ENCODE measurements at places on chromosomes 1 and 21. TPM values are rescaled to one million over a fixed set of nuclear protein-coding genes. Genes with fewer than 3 reads are reported as not detected.
A peak's percentile ranks its signal among the peaks of the same experiment; 100 is the strongest.

Gene OVAAL
- not detected for polyA plus RNA-seq

GRCh38 chr1:201085902-201086735 is 26.1 kb downstream of the CACNA1S start:
- no peak overlapping the region for H3K27ac ChIP-seq
- no peaks in the 10 kb centered on the region for H3K36me3 ChIP-seq
- no peak for DNase-seq
- no peak overlapping the region for H3K4me3 ChIP-seq
- no peaks in the 10 kb centered on the region for H3K4me1 ChIP-seq
- no peaks in the 10 kb centered on the region for H3K27me3 ChIP-seq

Gene USH2A
- not detected for polyA plus RNA-seq

Gene CYP4X1
- not detected for polyA plus RNA-seq

- peaks cover under 1% of the 10 kb centered on the region for H3K4me1 ChIP-seq
- H3K27ac ChIP-seq, result no peak overlapping the region
- DNase-seq, result no peak
- no peaks in the 10 kb centered on the region for H3K27me3 ChIP-seq
- H3K4me3 ChIP-seq, result no peak overlapping the region
Observed at GRCh38 chr1:180519846-180520245, 17.5 kb upstream of the ACBD6 start.

DNA sequence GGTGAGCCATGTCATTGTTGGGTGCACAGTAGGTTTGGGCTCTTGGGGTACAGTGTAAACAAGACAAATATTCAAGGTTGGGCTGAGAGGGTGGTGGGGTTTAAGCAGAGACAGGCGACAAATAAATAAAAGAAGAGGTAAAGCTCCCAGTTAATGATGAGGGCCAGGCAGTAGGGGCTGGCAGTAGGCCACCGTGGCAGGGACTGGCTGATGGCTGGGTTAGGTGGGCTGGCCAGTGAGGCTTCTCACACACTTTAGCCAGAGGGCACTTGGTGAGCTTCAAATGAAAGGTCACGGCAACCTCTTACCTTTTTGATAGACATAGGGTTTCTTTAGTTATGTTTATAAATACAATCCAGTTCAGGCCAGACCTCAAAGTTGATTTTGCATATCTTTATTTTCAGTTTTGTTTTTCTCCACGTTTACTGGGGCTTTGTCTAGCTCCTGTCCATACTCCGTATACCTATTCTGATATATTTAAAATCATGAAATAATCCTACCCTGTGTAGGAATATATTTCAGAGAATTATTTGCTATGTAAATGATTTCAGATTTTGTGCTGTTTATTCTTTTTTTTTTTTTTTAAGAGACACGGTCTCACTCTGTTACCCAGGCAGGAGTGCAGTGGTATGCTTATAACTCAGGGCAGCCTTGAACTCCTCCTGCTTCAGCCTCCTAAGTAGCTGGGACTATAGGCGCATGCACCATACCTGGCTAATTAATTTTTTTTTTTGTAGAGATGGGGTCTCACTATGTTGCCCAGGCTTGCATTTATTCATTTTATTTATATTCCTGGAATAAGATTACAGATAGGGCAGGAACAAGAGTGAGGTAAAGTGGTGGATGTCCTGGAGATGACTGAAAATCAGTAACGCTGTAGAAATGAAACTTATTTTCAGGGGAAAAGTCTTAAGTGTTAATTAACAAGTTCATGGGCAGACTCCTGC is 122.7 kb downstream of the RYR2 start:
- no peaks in the 10 kb centered on the region for H3K36me3 ChIP-seq
- no peak overlapping the region for H3K4me3 ChIP-seq
- DNase-seq, result no peak
- no peaks in the 10 kb centered on the region for H3K27me3 ChIP-seq
- no peak overlapping the region for H3K27ac ChIP-seq
- no peaks in the 10 kb centered on the region for H3K4me1 ChIP-seq

Gene IGFN1
- polyA plus RNA-seq, result not detected

Gene SYT14
- not detected for polyA plus RNA-seq

DNA sequence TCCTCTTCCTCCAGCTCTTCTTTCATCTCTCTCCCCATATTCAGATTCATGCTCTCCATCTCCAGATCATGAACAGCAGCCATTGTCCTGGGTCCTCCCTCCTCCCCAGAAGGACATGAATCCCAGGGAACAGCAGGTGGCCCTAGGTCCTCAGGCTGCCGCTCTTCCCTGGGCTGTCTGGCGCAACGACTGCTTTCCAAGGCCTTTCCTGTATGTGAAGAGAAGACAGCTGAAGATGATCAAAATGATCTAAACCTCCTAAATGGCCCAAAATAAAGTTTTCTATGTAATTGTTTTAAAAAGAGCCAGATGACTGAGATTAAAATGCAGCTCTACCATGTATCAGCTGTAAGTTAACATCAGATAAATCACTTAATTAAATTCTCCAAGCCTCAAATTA is 22.5 kb downstream of the RHBDL2 start:
- no peaks in the 10 kb centered on the region for H3K4me1 ChIP-seq
- no peaks in the 10 kb centered on the region for H3K36me3 ChIP-seq
- no peak overlapping the region for H3K4me3 ChIP-seq
- no peak for DNase-seq
- no peaks in the 10 kb centered on the region for H3K27me3 ChIP-seq

Gene AQP10
- polyA plus RNA-seq, result not detected

Gene ATP1A1
- 58.9 TPM for polyA plus RNA-seq

DNA sequence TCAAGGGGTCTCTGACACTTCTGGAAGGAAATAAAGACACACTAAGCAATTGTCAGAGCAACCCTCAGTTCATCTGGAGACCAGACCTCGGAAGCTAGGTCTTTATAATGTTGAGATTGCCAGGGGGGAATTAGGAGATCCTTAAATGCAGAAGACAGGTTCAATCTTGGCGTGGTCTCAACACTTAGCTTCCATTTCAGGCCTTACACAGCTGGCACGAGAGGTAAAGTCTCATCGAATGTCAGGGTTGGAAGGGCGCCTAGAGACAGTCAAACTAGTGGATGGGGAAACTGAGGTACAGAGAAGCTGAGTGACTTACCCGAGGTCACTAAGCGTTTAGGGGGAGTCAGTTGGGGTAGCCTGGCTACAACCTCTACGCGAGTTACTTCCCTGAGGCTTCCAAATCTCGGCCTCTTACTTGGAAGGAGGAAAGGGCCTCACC is 562 bp upstream of the EPB41 start:
- H3K4me1 ChIP-seq, result peaks cover 19% of the 10 kb centered on the region
- H3K36me3 ChIP-seq, result no peaks in the 10 kb centered on the region
- no peaks in the 10 kb centered on the region for H3K27me3 ChIP-seq
- peak overlapping the region; percentile 86 for H3K4me3 ChIP-seq

Gene S100A7
- not detected for polyA plus RNA-seq

- no peak for DNase-seq
- no peak overlapping the region for H3K27ac ChIP-seq
- no peaks in the 10 kb centered on the region for H3K4me1 ChIP-seq
- no peaks in the 10 kb centered on the region for H3K36me3 ChIP-seq
- H3K4me3 ChIP-seq, result no peak overlapping the region
Observed at GRCh38 chr1:33271666-33272505, 15.6 kb downstream of the ZNF362 start.

DNA sequence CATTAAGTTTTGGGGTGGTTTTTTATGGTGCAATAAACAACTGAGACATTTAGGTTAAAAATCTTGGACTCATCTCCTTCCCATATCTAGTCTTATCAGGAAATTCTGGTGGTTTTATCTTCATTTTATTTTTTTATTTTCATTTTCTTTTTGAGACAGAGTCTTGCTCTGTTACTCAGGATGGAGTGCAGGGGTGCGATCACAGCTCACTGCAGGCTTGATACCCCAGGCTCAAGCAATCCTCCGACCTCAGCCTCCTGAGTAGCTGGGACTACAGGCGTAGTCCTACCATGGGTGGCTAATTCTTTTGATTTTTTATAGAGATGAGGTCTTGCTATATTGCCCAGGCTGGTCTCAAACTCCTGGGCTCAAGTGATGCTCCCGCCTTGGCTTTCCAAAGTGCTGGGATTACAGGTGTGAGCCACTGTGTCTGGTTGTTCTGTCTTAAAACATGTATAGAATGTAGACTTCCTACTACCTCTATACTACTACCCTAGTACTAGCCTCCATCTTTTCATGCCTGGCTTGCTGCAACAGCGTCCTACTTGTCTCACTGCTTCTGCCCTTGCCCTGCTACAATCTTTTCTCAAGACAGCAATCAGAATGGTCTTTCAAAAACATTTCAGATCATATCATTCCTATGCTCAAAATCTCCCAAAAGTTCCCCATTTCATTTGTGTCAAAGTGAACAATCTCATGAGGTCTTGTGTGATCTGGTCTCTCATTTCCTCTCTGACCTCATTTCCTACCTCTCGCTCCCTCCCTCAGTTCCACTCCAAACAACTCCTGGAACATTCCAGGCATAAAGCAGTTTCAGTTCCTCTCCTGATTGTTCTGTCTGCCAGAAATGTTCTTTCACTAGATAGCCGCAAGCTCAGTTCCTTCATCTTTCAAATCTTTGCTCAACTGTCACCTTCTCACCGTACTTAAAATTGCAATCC is 5.9 kb upstream of the FCGR2A start:
- H3K4me3 ChIP-seq, result no peak overlapping the region
- peaks cover 6% of the 10 kb centered on the region for H3K4me1 ChIP-seq
- H3K27me3 ChIP-seq, result peaks cover 6% of the 10 kb centered on the region
- peak; percentile 30 for DNase-seq
- H3K36me3 ChIP-seq, result no peaks in the 10 kb centered on the region
- H3K27ac ChIP-seq, result no peak overlapping the region

Gene ZNF695
- polyA plus RNA-seq, result 0.23 TPM

GRCh38 chr1:79732950-79733349 is 726.4 kb upstream of the ADGRL4 start:
- no peaks in the 10 kb centered on the region for H3K27me3 ChIP-seq
- H3K36me3 ChIP-seq, result no peaks in the 10 kb centered on the region
- no peak for DNase-seq
- H3K27ac ChIP-seq, result no peak overlapping the region
- no peaks in the 10 kb centered on the region for H3K4me1 ChIP-seq

Gene RIPPLY3
- polyA plus RNA-seq, result not detected

Gene LYPD8
- not detected for polyA plus RNA-seq

Gene LHX8
- polyA plus RNA-seq, result not detected

DNA sequence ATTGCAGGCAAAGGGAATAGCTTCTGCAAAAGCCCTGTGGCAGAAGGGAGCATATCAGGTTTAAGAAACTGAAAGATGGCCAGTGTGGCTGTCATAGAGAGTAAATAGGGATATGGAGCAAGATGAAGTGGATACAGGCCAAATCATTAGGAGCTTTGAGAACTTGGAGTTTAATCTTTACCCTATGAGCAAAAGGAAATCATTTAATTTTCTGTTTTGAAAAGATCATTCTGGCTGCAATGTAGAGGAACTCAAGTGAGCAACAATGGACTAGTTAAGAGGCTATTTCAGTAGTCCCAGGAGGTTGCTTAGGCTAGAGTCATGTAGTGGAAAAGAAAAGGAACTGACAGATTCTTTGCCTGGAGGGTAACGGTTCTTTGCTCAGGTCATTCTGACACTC is 47.2 kb downstream of the RAP1A start:
- peaks cover 2% of the 10 kb centered on the region for H3K36me3 ChIP-seq
- H3K27ac ChIP-seq, result no peak overlapping the region
- DNase-seq, result no peak
- H3K4me3 ChIP-seq, result no peak overlapping the region
- H3K27me3 ChIP-seq, result no peaks in the 10 kb centered on the region

DNA sequence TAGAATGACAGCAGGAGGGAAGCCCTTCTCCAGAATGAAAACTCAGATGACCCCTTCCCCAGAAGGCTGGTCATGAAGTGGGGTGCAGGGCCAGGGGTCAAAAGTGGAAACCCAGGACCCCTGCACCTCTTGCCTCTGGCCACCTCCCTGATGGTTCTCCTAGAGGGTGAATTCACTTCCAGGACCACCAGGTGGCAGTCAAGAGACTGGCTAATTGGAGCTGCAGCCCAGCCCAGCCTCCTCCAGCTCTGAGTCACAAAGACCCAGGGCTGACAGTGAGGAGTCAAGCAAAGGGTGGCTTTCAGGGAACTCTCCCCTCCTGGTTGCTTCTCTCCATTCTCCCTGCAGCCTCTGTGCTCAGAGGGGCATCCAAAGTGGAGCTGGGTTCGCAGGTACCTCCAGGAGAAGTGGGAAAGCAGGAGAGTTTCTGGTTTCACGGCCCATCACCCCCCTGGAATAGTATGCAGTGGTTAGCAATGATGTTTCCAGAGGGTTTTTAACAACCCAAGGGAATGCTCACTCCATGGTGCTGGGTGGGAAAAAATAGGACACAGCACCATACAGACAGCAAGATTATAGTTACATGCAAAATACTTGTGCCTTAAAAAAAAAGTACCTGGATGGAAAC is 6.1 kb upstream of the EPHB2 start:
- H3K27me3 ChIP-seq, result no peaks in the 10 kb centered on the region
- no peaks in the 10 kb centered on the region for H3K4me1 ChIP-seq
- H3K4me3 ChIP-seq, result no peak overlapping the region

Gene PWP2
- 7.7 TPM for polyA plus RNA-seq

- peaks cover 31% of the 10 kb centered on the region for H3K27me3 ChIP-seq
- no peak for DNase-seq
- H3K36me3 ChIP-seq, result no peaks in the 10 kb centered on the region
- no peaks in the 10 kb centered on the region for H3K4me1 ChIP-seq
- H3K4me3 ChIP-seq, result no peak overlapping the region
Observed at GRCh38 chr1:207031016-207031415, 1.5 kb downstream of the C1orf116 start.

DNA sequence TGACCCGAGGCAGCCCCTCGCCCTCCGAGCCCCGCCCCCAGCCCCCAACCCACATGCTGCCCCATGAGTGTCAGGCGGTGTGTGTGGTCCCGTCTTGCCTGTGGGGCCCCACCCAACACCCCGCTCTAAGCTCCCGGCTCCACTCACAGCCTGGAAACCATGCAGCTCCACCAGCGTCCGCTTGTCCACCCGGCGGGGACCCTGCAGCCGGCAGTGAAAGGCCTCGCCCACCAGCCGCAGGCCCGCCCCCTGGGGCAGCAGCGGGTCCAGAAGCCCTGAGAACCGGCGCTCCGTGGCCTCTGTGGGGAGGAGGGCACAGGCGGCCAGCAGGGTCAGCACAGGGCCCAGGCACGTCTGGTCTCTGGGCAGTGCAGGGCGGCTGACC is 2.7 kb downstream of the C1QTNF12 start:
- DNase-seq, result no peak
- no peak overlapping the region for H3K4me3 ChIP-seq
- no peaks in the 10 kb centered on the region for H3K27me3 ChIP-seq

DNA sequence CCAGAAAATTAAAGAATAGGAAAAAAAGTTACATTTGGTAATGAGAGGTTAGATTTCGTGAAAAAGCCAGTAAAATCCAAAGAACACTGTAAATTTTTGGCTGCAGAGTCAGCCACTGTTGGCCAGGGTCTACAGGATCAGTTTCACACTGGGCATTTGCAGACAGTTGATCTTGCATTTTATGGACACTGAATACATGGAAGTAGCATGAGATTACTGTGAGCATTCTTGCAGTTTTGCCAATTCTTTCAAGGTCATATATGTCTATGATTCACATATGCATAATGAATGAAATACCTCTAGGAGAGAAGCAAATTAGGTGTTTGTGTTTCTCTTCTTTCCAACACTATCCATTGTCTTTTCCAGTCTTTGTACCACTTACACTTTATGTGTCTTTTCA is 200.8 kb upstream of the DPYD start:
- H3K36me3 ChIP-seq, result no peaks in the 10 kb centered on the region
- H3K4me3 ChIP-seq, result no peak overlapping the region
- DNase-seq, result no peak
- H3K4me1 ChIP-seq, result no peaks in the 10 kb centered on the region
- H3K27me3 ChIP-seq, result no peaks in the 10 kb centered on the region

Data from B cell (primary cell).